CD4-positive, alpha-beta T cell treated with Interleukin-15 for 4 hours (primary cell): ENCODE measurements at places on chromosomes 1 and 21.

GRCh38 chr1:66095190-66095589 lies 302.5 kb downstream of the PDE4B start:
- DNase-seq = no peak

DNA sequence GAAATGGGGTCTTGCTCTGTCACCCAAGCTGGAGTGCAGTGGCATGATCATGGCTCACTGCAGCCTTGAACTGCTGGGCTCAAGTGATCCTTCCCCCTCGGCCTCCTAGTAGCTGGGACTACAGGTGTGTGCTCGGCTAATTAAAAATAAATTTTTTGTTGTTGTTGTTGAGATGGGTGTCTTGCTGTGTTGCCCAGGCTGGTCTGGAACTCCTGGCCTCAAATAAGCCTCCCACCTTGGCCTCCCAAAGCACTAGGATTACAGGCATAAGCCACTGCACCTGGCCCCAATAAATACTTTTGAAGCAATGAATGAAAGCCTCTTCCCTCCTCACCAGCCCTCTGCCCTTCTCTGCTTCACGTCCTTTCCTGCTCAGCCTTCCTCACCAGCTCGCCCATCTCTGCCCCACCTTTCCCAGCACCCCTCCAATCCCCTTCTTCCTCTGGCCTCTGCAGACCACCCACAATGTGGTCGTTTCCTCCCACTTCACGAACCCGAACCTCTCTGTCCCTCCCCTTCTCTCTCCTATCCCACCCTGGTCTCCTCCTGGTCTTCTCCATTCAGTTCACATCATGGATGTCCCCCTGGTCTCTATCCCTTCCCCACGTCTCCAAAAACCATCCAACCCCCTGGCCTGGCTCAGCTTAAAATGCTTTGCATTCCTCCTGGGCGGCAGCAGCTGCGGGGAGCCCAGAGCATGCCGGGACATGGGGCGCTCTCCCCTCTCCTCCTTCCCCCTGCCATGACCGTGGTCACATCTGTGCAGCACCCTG lies 38.4 kb downstream of the RAP1GAP start:
- DNase-seq = no peak

DNA sequence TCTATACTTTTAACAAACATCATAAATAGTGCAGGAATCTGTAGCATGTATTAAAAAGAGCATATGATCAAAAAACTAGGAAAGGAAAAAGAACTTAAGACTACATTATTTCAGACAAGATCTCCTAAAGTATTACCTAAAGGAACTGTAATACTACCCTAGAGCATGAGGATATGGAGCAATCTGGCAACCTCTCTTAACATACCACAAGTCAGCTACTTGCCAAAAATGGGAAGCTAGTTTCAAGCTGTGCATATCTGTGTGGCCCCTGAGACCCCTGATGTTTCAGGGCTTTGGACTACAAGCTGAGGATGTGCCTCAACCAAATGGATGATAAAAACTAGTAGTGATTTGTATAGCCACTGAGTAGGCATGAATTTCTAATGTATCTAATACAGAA lies 525.6 kb downstream of the PTBP2 start:
- DNase-seq = no peak

- DNase-seq = no peak
Measured at GRCh38 chr1:167443757-167444156, 74.6 kb downstream of the CD247 start.

GRCh38 chr1:242449661-242450060 lies 74.8 kb downstream of the PLD5 start:
- DNase-seq = no peak

DNA sequence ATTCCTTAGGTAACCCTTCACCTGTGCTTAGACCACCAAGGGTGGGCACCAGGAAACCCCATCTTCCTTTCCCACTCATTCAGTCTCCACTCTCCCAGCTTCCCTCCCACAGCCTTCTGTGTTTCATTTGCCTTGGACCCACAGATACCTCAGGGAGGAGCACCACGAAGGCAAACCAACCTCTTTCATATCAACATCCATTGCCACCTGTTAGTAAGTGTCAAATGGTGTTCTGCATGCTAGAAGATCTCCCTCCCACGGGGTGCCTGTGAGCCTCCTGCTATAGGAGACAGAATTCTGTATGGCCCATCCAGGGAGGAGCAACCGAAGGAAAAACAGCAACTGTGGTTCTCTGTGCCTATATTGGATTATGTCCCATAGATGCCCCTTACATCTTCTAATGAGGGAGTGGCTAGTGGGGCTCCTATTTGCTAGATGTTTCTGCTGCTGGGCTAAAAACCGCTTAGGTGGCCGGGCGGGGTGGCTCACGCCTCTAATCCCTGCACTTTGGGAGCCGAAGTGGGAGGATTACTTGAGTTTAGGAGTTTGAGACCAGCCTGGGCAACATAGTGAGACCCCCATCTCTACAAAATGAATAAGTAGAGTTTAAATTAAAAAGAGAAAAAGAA lies 25.6 kb upstream of the SCCPDH start:
- no peak for DNase-seq

DNA sequence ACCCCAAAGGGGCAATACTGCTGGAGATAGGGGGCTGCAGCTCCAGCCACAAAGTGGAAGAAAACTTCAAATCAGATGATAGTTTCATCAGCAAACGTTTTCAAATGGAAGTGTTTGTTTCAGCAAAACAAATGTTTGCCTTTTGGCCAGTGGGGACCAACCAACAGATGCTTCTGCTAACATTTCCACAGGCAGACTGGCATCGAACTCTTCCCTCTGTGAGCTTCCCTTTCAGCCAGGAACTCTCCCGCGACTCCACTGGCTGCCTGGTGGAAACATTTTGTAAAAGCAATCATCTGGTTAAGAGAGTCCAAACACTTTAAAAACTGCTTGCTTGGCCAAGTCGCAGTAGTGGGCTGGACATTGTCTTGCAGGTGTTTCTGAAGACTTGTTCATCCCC lies 30.7 kb downstream of the CENPF start:
- DNase-seq = no peak
